H4 (cell line): ENCODE measurements at places on chromosomes 16 and 17.
A peak's percentile ranks its signal among the peaks of the same experiment; 100 is the strongest.

GRCh38 chr17:70187383-70187782 lies 18.1 kb downstream of the KCNJ2 start:
- DNase-seq = no peak

DNA sequence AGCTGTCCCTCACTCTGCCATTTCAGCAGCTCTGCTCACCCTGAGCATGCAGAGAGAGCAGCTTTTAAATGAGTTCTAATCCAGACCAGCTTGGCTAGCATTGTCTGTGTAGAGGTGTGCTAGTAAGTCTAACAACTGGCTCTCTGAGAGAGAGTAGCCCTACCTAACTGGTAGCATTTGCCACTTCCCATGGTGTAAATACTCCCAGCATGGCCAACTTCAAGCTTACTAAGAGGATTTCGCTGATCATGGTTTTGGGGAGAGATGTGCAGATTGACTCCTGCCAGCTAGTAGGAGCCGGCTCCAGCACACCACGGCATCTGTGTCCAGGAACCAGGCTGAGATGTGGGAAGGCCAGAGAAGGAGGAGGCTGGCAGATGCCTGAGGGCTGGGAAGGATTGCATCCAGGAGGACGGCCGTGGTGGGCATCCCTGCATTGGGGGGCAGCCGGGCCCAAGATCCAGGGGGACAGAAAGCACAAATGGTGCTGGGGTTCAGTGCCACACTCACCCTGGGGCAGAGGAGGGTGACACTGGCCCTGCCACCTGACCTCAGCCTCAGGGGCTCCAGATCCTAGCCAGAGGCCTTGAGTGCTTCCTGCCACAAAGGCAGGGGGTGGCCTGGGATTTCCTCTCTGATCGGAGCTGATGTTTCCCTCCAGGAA lies 394.9 kb upstream of the TNRC6C start:
- no peak for DNase-seq

DNA sequence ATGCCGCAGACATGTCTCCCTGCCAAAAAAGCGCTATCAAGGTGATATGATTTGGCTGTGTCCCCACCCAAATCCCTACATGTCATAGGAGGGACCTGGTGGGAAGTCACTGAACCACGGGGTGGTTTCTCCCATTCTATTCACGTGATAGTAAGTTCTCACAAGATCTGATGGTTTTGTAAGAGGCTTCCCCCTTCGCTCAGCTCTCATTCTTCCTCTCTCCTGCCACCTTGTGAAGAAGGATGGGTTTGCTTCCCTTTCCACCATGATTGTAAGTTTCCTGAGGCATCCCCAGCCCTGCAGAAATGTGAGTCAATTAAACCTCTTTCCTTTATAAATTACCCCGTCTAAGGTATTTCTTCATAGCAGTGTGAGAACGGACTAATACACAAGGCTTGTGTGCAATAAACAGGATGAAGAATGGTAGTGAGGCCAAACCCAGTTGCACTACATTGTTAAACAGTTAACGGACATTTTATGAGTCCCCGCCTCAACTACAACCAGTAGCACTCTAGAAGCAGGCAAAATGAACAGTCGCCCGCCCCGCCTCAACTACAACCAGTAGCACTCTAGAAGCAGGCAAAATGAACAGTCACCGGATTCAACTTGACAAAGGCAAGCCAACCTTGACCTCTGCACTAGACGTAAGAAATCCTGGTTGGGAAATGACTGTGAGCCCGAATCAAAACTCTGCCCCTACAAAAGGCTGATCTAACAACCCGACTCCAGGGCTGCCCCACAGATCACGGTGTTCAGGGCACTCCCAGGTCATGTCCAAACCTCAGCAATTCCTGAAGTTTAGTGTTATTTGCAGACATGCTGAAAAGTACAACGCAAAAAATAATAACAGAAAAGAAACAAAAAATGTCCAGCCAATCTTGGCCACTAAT lies 26.3 kb downstream of the VPS53 start:
- DNase-seq = peak; percentile 35

DNA sequence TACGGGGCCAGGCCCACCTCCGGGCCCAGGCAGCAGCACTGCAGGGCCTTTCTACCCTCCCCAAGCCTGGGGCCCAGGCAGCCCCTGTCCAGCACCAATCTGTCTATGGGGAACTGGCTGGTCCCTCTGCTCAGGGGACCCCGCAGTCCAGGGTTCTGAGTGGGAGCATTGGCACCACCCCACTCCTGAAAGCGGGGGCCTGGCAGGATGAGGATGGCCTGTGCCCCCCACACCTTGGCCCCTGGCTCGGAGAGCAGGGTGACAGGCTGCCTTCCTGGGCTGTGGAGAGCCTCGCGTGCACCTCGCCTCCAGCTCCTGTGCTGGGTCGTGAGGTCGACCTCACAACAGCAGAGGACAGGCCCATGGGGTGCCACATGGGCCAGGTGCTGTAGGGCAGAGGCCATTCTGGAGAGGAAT lies 1.4 kb downstream of the NPB start:
- DNase-seq = no peak

DNA sequence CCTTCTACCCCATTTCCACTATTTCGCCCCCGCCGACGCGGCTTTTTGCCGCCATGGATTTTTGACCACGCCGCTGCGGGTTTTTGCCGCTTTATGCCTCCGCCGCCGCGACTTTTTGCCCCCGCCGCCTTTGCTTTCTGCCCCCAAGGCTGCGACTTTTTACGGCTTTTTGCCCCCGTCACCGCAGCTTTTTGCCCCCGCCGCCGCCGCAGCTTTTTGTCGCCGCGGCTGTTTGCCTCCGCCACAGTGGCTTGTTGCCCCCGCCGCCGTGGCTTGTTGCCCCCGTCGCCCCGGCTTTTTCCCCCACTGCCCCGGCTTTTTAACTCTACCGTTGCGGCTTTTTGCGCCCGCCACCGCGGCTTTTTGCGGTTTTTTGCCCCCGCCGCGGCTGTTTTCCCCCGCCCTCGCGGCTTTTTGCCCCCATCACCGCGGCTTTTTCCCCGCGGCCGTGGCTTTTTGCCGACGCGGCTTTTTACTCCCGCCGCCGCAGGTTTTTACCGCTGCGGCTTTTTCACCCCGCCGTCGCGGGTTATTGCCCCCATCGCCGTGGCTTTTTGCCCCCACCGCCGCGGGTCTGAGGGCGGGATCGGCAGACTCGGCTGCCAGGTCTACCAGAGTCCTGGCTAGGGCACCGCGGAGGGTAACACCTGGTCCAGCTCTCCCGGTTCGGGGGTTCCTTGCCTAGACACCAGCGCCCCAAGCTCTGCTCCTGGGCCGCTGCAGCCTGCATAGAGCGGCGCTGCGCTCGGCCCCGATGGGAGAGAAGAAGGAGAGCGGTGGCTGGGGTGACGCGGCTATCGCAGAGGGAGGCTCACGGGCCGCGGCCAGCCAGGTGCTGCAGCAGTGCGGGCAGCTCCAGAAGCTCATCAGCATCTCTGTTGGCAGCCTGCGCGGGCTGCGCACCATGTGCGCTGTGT lies 562.7 kb upstream of the WSB1 start:
- DNase-seq = no peak

DNA sequence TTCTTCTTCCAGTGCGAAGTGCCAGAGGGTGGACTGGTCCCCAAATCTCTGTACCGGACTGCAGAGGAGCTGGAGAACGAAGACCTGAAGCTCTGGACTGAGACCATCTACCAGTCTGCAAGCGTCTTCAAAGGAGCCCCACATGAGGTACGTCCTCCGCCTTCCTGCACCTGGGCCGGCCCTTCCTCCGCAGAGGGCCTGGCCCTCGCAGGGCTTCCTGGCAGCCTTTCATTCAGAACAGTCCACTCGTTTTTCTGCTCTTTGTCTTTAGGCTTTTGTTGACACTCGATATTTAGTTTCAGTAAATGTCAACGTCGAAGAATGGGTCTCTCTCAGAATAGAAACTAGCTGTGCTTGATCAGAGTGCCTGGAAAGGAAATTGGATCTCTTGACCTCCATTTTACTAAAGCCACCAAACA lies 68.6 kb downstream of the SEC14L1 start:
- DNase-seq = no peak

- peak; percentile 38 for DNase-seq
Measured at GRCh38 chr16:72530434-72530833, 358.5 kb upstream of the PMFBP1 start.

GRCh38 chr17:81330884-81331245 lies 35.8 kb upstream of the SLC38A10 start:
- DNase-seq = no peak

DNA sequence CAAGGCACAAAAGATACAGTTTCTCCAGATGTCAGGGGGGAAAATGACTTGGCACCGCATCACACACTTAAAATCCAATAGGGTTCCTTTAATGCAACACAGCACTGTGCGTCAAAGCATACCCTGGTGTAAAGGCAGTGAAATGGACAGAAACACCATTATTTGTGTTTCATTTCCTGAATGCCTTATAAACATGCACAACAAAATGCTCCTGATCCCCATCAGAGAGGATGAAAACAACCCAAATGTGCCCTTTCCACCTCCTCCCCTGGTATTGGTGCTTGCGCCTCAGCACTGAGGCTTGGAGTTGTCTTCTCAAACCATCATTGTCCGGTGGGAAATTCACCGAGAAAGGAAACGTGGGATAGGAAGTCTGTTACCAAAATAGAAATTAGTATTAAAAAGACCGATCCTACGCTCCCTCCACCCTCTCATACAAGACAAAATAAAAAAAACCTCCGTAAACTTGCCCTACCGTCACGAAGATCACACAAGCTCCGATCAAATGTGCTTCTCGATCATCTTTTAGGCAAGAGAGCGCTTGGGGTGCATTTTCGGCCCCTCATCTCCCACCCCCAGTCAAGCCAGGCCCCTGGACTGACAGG lies 722 bp downstream of the CDC27 start:
- no peak for DNase-seq

GRCh38 chr16:839643-840408 lies 39.3 kb upstream of the GNG13 start:
- no peak for DNase-seq

- DNase-seq = peak; percentile 29
Measured at GRCh38 chr16:78503602-78504001, 404.1 kb downstream of the WWOX start.

DNA sequence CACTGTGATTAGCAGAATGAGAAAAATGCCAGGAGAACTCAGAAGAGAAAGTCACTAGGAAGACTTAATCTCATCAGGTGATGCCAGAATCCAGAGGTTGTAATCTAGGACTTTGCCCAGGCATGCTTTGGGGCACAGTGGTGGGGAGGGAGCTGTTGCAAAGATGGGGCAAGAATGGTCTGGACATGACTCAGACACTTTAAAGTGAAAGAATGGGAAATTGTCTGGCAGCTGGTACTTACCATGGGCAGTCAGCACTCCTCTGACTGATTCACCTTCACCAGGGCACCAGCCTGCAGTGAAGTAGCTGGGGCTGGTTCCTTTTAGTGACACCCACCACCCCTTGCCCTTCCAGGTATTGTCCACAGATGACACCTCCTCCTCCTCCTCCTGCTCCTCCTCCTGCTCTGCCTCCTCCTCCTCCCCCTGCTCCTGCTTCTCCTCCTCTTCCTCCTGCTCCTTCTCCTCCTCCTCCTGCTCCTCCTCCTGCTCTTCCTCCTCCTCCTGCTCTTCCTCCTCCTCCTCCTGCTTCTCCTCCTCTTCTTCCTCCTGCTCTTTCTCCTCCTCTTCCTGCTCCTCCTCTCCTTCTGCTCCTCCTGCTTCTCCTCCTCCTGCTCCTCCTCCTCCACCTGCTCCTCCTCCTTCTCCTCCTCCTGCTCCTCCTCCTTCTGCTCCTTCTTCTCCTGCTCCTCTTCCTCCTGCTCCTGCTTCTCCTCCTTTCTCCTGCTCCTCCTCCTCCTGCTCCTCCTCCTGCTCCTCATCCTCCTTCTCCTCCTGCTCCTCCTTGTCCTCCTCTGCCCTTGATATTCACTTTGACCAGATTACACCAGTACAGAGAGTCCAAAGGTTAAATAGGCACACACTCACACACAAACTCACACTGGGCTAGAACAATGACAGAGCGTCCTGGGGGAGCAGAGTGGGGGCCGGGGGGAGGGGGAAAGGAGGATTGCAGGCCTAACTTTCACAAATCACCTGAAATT lies at the start of gene CHD9NB:
CHD9NB (minus strand) TSS at position 379 of the 983 bp plus-strand sequence. CDS start 8,739 bp downstream, outside the sequence.
- DNase-seq = peak; percentile 92

DNA sequence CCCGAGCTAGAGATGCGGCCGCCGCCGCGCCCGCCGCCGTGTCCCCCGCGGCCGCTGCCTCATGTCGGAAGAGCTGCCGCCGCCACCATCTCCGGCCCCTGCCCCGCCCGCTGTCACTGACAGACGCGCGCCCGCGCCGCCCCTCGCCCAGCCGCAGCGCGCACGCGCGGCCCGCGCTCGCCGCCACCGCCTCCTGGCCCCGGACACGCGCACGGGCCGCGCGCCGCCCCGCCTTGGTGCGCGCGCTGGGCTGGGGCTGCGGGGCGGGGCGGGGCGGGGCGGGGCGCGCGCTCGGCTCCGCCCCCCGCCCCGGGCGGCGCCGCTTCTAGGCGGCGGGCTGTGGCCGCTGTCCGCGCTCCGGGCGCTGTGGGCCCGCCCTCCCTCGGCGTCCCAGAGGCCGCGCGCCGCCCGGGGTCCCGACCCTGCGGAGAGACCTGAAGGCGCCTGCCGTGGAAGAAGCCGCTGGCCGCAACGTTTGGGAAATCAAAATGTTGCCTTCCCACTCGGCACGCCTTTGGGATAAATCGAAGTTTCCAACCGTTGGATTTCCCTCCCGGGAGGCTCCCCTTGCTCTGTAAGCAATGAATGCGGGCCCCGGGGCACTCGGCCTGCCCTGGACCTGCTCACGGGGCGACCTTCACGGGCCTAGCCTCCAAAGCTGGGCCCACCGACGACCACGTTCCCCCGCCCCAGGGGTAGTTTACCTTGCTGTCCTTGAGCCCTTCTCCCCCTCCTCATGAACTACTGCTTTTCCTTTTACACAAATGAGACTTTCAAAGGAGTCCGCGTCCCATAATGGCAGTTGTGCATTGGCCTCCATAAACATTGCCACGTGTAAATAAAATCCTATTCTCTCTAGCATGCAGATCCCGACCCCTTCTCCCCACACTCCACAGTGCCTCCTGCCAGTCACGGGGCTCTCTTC lies at the start of gene ADCY9:
ADCY9 (minus strand) TSS at position 118 of the 925 bp plus-strand sequence. CDS start 1,000 bp downstream, outside the sequence.
- DNase-seq = no peak

- no peak for DNase-seq
Measured at GRCh38 chr16:30187971-30188561, 4.7 kb downstream of the CORO1A start.

- DNase-seq = no peak
Measured at GRCh38 chr16:9060225-9060624, 31.2 kb upstream of the HAPSTR1 start.

- DNase-seq = no peak
Measured at GRCh38 chr17:75980188-75981018, 1.4 kb downstream of the TEN1 start.

- no peak for DNase-seq
Measured at GRCh38 chr17:35981908-35982330, 622 bp upstream of the CCL16 start.

- no peak for DNase-seq
Measured at GRCh38 chr16:48487287-48487686, 102.1 kb upstream of the SIAH1 start.

DNA sequence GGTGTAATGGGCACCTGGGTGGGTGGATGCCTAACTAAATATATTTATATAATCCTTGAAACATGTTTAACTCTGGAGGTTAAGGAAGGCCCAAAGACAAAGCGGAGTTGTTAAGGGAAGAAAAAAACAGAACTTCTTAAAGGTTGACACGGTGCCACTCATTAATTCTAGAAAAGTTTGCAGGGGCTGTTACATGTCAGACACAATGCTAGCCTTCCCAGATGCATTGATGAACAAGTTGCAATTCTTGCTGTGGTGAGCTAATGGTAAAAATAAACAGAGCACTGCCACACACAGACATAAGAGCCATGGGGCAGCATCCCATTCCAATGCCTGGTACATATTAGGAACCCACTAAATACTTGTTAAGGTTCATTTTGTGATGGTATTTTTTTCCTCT lies 109.5 kb downstream of the CDH13 start:
- no peak for DNase-seq

GRCh38 chr16:58198022-58198683 lies at the start of gene CSNK2A2:
Gene CSNK2A2, minus strand, starts transcription at chr16:58198106. Its CDS starts 370 bp downstream, at chr16:58197736.
- DNase-seq = peak; percentile 32

GRCh38 chr17:8555062-8555461 lies 75.5 kb downstream of the MYH10 start:
- DNase-seq = no peak
